Esophagus muscularis mucosa (tissue), 4 donors: ENCODE measurements at places on chromosomes 12 and 14. TPM values are rescaled to one million over a fixed set of nuclear protein-coding genes. Genes with fewer than 3 reads are reported as not detected.

Gene LMO3
- 66.1 TPM for total RNA-seq

Gene FOXG1
- total RNA-seq = 0.83 TPM

Gene ABCC9
- total RNA-seq = 58.6 TPM

Gene GPD1
- total RNA-seq = 2.5 TPM

Gene DICER1
- 43.9 TPM for total RNA-seq
